Daoy (cell line): ENCODE measurements at places on chromosomes 3 and 15. TPM values are rescaled to one million over a fixed set of nuclear protein-coding genes. Genes with fewer than 3 reads are reported as not detected.

DNA sequence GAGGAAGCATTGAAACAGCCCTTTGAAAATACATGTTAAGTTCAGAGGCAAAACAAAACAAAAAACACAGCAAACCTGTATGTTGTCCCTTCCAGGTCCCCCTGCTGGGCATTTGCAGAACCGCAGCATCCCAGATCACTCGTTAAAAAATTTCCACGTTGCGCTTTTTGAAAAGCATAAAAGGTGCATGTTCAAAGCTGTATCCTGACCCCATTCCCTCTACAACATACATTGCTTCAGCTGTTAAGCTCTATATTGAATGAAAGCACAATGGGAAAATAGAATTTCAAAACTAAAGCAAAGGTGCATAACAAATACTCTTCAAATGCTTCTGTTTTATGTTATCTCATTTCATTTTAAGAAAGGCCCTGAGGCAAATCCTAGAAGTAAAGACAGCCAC, 328.3 kb downstream of the THSD4 start:
- peak; percentile 35 for DNase-seq

Gene PLSCR2
- not detected in 2 replicates for total RNA-seq

Gene TMC3
- total RNA-seq: not detected in 2 replicates

DNA sequence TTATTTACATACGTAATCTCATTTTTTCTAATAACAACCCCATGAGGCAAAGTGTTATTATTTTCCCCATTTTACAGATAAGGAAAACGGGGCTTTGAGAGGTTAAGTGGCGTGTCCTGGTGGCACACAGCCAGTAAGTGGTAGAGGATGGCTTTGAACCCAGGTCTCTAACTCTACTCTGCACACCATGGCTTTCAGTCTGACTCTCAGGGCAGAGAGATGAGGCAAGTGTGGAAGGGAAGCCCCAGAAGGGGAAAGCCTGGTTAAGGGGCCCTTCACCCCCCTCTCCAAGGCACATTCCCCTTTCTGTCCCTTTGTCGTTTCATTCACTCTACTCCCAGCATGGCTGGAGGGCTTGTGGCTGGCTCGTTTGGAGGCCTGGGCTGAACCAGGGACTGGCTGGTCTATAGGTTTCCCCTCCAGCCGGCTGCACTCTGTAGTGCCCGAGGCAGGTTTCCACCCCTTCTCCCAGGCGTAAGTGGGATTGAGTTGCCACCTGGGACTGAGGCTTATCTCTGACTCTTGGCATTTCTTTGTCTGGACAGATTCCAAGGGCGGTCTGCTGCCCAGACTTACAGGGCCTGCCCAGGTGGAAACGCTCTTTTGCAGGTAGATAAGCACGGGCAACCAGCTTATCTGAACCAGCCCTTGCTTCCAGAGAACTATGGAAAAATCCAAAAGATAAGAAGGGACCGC, 12.1 kb downstream of the SEMA4B start:
- DNase-seq: peak; percentile 25

Gene SLC22A13
- total RNA-seq: 0.91 TPM in 1 of 2 replicates, not detected in the other

- no peak for DNase-seq
Measured at GRCh38 chr15:42152196-42152920, 4.1 kb downstream of the PLA2G4F start.

Gene C3orf20
- not detected in 2 replicates for total RNA-seq

- no peak for DNase-seq
Measured at GRCh38 chr3:114884213-114884923, 262.7 kb downstream of the ZBTB20 start.

DNA sequence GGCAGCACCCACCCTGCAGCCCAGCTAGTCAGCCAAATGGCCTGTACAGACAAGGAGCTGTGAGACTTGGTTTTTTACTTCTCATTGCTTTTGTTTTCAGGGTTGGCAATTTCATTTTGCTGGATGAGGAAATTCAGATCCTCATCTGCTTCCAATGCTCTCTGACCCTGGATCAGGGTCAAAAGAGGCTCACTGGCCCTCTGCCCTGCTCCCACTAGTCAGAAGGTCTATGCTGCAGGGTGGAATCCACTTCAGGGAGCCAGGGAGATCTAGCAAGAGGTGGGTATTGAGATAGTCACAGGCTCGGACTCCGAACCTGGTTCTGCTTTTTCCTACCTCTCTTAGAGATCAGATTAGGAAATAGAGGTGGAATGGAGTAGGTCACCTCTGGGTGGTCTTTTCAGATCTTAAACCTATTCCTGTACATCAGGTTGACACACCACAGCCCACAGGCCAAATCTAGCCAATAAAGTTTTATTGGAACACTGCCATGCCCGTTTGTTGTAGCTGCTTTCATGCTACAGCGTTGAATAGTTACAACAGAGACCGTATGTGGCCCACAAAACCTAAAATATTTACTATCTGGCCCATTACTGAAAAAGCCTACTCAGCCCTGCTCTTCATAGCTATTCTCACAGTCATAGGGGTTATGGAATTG, 26.4 kb upstream of the GLCE start:
- no peak for DNase-seq

Gene HRH1
- total RNA-seq: 8.2 and 9.0 TPM in 2 replicates

Gene GXYLT2
- 3.7 and 6.7 TPM in 2 replicates for total RNA-seq

- no peak for DNase-seq
Measured at GRCh38 chr15:47511261-47511660, 206.0 kb upstream of the SEMA6D start.

Gene FAM81A
- total RNA-seq: 1.4 and 1.6 TPM in 2 replicates

- no peak for DNase-seq
Measured at GRCh38 chr3:137078040-137078439, 120.3 kb downstream of the IL20RB start.

Gene CLRN1
- not detected in 2 replicates for total RNA-seq

- DNase-seq: no peak
Measured at GRCh38 chr3:61650276-61650675, 88.9 kb downstream of the PTPRG start.

Gene SNURF
- total RNA-seq: 1.7 and 32.4 TPM in 2 replicates

DNA sequence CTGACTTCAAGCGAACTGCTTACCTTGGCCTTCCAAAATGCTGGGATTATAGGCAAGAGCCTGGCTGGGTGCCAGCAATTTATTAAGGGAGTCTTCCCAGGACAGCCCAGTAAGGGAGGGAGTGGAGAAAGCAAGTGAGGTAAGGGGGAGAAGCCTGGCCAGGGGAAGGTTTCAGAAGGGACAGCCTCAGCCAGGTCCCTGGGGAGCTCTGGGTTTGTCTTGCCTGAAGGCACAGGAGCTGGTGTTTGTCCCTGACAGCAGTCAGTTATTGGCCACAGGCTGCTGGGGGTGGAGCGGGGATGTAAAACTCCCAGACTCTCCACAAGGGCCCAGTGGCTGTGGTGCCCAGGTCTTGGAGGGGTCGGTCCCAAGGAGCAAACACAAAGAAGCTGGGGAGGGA, 33.0 kb upstream of the CDCP1 start:
- DNase-seq: peak; percentile 27

GRCh38 chr3:61665987-61666386, 104.6 kb downstream of the PTPRG start:
- no peak for DNase-seq

DNA sequence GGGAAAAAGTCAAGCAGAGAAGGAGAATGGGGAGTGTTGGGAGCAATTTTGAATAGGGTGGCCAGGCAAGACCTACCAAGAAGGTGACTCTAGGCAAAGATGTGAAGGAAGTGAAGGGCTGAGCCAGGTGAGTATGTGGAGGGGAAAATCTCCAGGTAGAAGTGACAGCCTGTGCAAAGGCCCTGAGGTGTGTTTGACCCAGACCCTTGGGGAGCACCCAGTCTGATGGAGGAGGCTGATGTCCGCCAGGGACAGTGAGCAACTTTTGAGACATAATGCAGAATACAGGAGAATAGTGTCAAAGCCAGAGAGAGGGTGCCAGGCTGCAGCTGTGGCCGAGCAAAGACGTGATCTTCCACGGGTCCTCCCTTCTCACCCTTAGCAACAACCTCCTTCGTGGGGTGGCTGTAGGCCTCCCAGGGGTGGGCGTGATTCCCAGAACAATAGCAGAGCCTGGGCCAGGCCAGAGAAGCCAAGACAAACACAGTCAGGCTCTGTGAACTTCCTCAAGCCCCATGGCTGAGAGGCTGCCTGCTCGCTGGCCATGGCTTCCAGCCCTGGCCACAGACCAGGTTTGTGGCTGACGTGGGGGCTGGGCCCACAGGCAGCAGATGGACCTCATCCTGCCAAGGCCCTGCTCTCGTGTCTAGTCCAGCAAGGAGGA, 58.1 kb downstream of the SLC6A6 start:
- peak; percentile 79 for DNase-seq

DNA sequence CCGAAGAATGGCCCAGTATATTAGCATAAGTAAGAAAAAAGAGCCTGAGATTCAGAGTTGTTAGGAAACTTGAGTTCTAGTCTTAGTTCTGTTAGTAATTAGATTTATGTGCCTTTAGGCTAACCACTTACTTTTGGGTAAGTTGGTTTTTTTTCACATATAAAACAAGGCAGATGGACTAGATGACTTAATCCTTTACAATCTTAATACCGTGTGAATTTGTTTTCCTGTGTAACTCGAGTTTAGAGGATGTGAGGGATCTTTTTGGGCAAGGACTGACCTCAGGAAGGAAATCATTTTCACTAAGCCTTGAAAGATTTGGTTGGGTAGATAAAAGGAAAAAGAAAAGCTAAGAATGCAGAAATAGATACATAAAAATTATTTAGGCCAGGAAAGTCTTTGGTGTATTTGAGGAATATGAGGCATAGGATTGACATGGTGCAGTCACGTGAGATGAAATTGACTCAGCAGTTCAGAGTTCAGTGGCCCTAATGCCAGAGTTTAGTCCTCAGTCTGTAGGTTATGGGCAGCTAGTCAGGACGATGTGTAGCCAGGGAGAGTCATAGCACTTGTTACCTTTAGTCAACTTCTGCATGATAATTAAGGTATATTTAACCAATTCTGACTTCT, 34.6 kb downstream of the PAK2 start:
- no peak for DNase-seq

Gene TGM4
- total RNA-seq: 0.17 and 0.51 TPM in 2 replicates

Gene DBR1
- total RNA-seq: 26.2 and 32.9 TPM in 2 replicates

GRCh38 chr3:98583766-98584165, 9.6 kb downstream of the CPOX start:
- DNase-seq: no peak

GRCh38 chr3:175258763-175259162, 399.6 kb downstream of the NAALADL2 start:
- peak; percentile 88 for DNase-seq

Gene SLC24A5
- not detected in 2 replicates for total RNA-seq

DNA sequence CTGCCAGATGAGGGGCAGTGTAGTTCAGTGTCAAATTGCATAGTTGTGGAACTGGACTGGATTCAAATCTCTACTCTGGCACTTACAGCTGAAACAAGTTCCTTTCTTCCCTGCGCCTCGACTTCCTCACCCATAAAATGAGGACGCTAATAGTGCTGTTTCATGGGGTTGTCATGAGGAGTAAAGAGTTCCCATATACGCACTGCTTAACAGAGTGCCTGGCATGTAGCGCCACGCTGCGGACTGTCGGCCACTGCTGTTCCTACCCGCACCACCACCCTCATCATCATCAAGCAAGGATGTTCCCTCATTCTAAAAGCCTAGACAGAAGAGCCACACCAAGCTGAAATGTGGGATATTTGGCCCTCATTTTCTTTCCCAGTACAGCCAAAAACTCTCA, 91.9 kb downstream of the CHDH start:
- no peak for DNase-seq

Gene HAPLN3
- 5.6 and 6.6 TPM in 2 replicates for total RNA-seq

DNA sequence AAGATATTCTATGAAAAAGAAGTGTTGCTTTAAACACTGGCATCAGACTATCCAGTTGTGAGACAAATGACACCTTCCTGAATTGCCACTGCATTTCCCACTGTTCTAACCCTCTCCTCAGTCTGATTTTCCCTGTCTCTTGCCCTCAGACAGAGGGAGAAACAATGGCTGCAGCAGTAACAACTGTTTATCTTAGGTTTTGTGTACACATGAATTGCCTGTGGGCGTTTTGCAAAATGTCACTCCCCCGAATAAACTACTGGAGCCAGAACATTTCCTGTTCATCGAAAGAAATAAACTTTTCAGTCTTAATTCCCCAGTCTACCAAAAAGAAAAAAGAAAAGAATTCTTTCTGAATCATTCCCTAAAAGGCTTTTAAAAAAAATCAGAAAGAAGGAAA, 155.1 kb downstream of the MAGI1 start:
- peak; percentile 5 for DNase-seq

Gene HMCES
- 30.0 and 35.8 TPM in 2 replicates for total RNA-seq

GRCh38 chr3:117903226-117903625, 1131.4 kb downstream of the IGSF11 start:
- no peak for DNase-seq

Gene ITIH4
- total RNA-seq: 0.09 and 0.40 TPM in 2 replicates

- DNase-seq: no peak
Measured at GRCh38 chr15:42744195-42744594, 7.3 kb upstream of the CDAN1 start.

DNA sequence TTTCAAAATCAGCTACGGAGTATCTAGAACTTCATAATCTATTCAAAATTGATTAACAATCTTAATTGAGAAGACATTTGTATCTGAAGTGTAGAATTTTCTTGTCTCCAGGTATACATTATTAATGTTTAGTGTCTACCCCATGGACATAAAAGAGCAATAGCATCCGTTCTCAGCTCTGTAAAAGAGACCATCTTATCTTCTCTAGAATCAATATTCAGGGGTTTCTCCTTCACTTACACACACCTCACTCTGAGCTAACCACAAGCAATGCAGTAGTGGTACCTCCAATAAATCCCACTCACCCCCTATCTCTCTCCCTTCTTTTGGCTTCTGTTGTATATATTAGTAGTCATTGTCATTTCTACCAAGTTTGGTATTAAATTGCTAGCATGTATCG, 16.2 kb downstream of the MBNL1 start:
- no peak for DNase-seq

DNA sequence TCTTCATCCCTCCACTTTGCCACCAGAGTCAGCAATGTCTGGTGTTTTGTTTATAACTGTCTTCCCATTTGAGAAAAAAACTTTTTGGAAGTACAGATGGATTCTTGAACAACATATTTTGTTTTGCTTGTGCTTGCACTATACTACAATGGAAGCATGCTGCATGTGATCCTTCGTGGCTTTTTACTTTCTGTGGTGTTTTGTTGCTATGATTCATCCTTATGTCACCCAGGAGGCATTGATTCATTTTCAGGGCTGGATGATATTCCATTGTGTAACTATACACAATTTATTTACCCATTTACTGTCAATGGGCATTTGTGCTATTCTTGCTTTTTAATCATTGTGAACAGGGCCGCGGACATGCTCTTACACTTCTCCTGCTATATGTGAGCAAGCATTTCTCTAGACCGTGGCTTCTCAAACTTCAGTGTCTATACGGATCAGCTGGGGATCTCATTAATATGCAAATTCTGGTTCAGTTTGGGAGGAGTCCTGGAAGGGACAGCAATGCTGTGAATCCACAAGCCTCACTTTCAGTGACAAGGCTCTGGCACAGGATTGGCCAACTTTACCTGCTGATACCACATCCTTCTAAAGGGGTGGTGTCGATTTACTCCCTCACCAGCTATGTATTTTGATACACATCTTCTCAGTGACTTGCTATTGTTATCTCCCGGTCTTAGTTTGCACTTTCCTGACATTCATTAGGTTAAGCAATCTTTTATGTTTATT, 65.9 kb downstream of the POLR2M start:
- peak; percentile 29 for DNase-seq

GRCh38 chr3:100753846-100754245, 44.6 kb downstream of the TFG start:
- DNase-seq: no peak

Gene THRB
- total RNA-seq: 0.15 and 0.86 TPM in 2 replicates

Gene CMTM7
- total RNA-seq: 12.4 TPM in 2 replicates

- no peak for DNase-seq
Measured at GRCh38 chr15:94246016-94246415, 14.7 kb downstream of the MCTP2 start.

GRCh38 chr3:41200669-41201021, 1.3 kb downstream of the CTNNB1 start:
- peak; percentile 32 for DNase-seq

GRCh38 chr15:23897531-23897930, 210.4 kb upstream of the NDN start:
- DNase-seq: peak; percentile 74

Gene HHATL
- not detected in 2 replicates for total RNA-seq

Gene TMEM212
- not detected in 2 replicates for total RNA-seq
